ENCODE measurements at places on chromosomes 13 and 19. TPM values are rescaled to one million over a fixed set of nuclear protein-coding genes. Genes with fewer than 3 reads are reported as not detected.

GRCh38 chr13:109651311-109651710, 135.1 kb downstream of the IRS2 start:
- DNase-seq: no peak

Gene MAP2K7
- total RNA-seq: 13.4 TPM

- DNase-seq: no peak
Measured at GRCh38 chr13:33259296-33259695, 26.3 kb downstream of the STARD13 start.

Gene TSHZ3
- total RNA-seq: 3.2 TPM

Gene DHX34
- 17.3 TPM for total RNA-seq

- DNase-seq: no peak
Measured at GRCh38 chr13:50599927-50600326, 243.6 kb downstream of the DLEU7 start.

- no peak for DNase-seq
Measured at GRCh38 chr13:46372071-46372470, 15.0 kb downstream of the RUBCNL start.

DNA sequence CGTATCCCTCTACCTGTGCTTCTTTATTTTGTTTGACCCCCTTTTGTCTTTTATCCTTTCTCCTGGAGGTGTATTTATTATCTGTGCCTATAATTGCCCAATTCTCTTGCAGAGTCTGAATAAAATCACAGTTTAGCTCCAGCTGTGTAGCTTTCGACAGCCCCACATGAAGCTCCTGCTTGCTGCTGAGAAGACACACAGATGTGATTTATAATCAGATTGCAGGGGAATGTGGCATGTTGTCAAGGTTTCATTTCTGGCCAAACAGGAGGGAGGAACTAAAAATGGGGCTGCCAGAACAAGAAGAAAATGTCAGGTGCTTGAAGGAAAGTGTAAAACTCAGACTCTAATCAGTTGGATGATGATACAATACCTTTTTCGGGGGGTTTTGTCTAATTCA, 22.7 kb downstream of the CCNA1 start:
- DNase-seq: no peak

GRCh38 chr19:33699754-33700407, 78.1 kb downstream of the CHST8 start:
- DNase-seq: no peak

DNA sequence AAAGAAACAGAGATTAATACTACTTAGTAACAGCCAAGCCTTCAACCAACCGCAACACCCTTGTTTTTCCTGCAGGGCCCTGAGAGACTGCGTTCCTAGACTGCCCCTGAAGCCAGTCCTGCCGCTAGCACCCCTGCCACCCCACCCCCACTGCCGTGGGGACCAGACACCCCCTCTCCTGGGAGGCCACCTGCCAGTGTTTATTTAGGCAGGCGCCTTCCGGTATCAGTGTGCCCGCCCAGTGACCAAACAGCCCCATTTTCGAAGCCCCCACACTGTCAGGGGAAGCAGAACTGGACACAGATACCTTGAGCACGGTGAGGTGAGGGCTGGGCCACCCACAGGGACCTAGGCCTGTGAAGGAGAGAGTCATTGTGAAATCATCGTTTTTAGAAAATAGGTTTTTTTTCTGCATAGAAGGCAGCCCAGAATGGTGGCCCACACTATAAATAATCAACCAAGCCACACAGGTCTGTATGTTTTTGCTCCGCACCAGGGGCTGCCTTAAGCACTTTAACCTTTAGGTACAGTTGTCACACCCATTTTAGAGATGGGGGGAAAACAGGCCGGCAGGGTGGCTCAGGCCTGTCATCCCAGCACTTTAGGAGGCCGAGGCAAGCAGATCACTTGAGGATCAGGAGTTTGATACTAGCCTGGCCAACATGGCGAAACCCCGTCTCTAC, 3.5 kb upstream of the TLE5 start:
- DNase-seq: no peak

Gene KLK6
- total RNA-seq: not detected

Gene LMTK3
- total RNA-seq: 0.52 TPM

Gene ZMYM2
- 54.7 TPM for total RNA-seq
